ENCODE measurements at places on chromosomes 2 and 18.

GRCh38 chr2:196985511-196986183 is 59.1 kb upstream of the PGAP1 start:
- no peak for DNase-seq

GRCh38 chr18:40708726-40709125 is 1246.3 kb upstream of the PIK3C3 start:
- no peak for DNase-seq

DNA sequence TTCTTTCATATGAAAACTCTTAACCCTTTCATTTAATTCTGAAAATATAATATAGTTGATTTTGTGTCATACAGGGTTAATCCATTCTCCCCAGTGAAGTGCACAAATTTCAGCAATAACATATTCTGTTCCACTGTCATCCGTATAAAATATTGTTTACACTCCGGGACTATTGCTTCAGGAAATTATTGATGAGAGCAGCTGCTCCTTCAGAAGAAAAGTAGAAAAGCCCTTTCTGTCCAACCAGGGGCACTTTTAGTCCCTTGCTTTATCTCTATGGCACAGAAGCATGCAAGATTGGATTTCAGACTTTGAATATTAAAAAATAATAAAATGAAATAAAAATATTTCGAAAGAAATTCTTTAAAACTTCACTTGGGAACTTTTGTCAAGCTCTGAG is 535.7 kb upstream of the SLC39A10 start:
- no peak for DNase-seq

DNA sequence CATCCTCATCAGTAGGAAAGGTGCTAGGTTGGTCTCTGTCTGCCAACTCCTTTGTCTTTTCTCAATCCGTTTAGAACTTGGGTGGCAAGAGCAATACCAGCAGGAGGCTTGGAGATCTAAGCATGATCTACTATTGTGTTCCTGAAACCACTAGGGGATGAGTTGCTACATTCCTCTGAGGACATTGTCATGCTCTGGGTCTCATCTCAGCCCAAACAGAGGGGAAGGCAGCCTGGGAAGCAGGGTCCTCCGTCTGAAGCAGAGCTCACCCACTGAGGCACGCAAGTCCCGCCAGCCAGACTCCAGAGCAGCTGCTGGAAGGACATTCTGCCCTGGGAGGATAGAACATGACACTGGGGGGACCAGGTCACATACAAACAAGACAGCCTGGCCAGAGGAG is 162.9 kb downstream of the MTCL1 start:
- DNase-seq, result no peak

DNA sequence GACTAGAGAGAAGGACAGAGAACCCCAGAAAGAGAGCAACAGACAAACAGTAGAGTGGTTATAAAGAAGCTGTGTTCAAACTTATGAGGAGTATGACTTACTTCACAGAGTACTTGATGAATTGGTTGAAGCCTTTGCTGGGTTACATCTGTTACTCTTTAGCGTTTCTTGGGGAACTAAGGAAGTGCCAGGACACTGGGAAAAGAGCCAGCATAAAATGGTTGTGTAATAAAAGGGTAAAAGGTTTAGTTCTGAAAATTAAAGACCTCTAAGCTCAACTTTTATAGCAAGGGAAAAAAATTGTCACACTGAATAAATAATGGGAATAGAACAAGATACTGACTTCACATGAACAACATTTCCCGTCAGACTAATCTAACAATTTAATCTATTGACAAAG is 17.0 kb upstream of the STAT4 start:
- DNase-seq, result peak; percentile 64

GRCh38 chr2:237298151-237299118 is 115.5 kb downstream of the COL6A3 start:
- DNase-seq, result peak; percentile 76

DNA sequence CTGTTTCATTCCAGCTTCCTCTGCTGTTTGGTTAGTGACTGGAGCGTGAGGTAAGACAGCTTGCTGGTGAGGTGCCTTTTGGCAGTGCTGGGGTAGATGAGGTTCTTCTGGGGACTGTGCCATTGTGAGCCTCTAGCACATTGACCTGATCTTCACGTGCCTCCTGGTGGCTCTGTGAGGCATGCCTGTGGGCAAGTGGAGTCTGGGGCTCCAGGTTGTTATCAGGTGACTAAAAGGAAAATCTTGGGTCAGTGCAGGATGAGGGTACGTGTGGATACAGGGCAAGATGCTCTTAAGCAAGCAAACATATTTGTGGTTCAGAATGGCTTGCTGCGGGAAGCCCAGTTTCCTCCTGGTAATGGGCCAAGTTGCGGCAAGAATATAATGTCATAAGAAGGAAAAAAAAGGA is 75.4 kb downstream of the FHOD3 start:
- peak; percentile 89 for DNase-seq

GRCh38 chr2:75808793-75809535 is 98.2 kb upstream of the GCFC2 start:
- DNase-seq, result no peak

- DNase-seq, result no peak
Observed at GRCh38 chr2:31008561-31009114, 129.6 kb downstream of the GALNT14 start.

DNA sequence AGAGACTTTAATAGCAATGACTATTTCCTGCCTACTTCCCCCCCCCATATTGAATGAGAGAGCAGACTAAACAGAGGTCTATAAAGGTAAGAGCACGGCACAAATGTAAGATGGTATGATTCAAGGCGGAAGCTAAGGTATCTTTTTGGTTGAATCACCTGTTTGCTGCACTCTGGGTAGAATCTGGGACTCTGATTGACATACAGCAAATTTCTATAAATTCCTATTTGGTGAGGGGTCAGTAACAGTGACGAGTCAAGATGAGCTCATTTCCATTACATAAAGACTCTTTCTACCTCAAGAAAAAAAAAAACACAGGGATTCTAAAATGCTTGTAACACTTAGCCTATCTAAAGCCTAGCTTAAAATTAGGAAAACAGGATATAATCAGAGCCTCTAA is 297.3 kb downstream of the TNS1 start:
- no peak for DNase-seq

DNA sequence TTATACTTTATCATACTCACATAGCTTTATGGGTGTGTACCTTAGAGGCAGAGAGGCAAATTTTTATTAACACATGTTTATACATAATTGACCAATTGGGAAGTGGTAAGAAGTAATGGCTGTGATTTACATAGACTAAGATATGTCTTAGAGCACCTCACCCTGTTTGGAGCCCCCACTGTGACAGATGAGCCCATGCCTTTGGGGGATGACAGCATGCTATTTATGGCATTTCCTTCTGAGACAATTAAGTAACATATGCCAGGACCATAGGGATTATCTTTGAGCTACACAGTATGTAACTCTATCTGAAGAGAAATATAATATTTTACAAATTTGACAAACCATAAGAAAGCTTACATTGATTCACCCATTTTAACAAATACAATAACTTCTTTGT is 1655.3 kb upstream of the ACVR2A start:
- no peak for DNase-seq

DNA sequence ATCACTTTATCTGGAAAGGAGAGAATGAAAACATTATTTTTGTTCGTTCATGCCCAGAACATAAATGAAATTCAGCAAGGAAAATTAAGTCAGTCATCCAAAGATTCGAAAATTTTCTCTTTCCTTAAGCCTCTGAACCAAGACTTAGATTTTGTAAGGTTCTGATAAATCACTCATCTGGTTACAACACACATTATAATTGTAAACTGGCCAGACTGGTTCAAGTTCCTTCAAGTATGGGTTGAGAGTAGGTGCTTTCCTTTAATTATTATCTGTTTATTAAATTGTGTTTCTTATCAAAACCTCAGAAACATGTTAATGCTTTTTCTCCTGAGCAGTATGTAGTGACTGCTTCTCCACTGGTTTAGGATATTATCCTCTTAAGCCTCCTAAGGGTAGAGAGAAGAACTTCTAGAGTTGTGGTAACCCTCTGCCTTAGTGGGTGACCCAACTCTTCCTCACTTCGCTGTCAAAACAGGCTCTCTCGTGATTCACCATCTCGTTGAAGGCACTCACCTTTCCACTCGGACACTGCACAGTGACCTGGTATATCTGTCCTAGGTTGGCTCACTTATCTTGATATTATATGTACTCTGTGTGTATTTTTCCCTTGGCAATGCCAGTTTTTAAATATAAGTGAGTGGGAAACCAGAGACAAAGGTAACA is 325.9 kb downstream of the PAX3 start:
- no peak for DNase-seq

DNA sequence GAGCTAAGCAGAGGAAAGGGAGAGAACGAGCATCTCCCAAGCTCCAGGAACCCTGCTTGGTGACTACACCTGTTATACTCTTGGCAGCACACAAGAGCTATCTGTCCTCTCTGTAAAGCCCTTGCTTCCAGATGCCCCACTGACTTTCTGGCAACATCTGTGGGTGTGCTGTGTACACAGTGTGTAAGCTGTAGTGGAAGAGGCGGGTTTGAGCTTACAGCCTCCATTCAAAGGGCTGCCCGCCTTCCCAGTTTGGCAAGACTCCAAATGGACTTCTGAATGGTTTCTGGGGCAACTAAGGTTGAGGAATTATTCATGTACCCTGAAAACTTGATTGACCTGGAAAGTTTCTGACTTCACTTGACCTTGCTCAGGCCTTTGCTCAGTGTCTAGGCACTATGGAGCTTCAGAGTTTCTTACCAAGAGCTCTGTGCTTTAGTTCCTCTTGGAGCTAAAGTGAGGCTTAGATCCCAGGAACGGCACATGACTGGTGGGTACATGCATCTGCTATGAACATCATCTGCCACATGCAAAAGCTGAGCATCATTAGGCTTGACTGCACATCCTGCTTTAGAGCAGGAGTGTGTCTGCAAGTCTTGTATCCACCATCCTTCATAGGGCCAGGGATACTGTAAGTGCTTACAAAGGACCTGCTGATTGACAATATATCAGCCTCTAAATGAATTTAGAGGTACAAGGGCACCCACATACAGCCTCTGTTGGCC is 290.9 kb upstream of the SIX2 start:
- no peak for DNase-seq

GRCh38 chr2:20103530-20103929 is 52.1 kb upstream of the LAPTM4A start:
- DNase-seq, result no peak

- no peak for DNase-seq
Observed at GRCh38 chr2:187468262-187468661, 20.2 kb upstream of the CALCRL start.

GRCh38 chr2:101479328-101479727 is 4.4 kb upstream of the RFX8 start:
- DNase-seq, result no peak

DNA sequence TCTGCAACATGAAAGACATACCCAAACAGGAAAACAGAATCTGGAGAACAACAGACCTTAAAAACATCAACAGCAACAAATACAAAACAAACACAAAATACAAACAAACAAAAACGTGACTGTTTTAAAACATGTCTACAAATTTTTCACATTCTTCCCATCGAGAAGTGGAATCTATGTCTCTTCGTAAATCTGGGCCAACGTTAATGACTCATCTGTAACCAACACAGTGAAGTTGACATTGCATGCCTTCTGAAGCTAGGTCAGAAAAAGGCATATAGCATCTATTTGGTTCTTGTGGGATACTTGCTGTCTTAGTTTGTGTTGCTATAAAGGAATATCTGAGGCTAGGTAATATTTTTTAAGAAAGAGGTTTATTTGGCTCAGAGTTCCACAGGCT is 269.0 kb upstream of the FBXO11 start:
- DNase-seq, result peak; percentile 39

DNA sequence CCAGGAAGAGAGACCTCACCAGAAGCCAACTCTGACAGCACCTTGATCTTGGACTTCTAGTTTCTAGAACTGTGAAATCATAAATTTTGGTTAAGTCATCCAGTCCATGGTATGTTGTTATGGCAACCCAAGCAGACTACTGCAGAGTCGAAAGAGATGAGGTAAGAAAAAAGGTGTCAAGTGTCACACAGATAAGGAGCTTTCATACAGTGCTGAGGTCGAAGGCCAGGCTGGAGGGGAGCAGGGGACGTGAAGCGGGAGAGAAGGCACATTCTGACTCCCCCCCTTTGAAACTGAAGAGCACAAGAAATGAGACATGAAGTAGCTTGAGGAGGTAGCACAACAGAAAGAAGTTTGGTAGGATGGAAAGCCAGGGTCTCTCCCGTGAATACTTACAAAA is 110.4 kb downstream of the ALK start:
- DNase-seq, result no peak

- no peak for DNase-seq
Observed at GRCh38 chr2:101698014-101698843, 722 bp downstream of the MAP4K4 start.

DNA sequence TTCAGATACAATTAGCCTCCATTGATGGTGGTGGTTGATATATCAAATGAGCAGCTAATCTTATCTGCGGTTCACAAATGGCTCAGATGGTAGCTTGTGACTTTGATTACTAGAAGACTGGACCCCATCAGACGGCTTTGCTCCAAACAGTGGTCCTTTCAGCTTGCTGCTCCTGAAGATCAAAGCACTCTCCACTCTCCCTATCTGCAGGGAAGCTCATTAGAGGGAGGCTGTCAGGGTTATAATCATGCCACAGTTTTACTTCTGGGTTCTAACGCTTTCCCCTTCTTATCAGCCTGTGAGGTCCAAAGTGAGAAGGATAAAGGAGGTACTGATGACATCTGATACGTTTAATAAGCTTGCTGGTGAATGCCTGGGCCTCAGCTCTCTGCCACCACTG is 247.1 kb upstream of the NT5C1B start:
- DNase-seq, result no peak

GRCh38 chr2:71705171-71705960 is 252.0 kb downstream of the DYSF start:
- no peak for DNase-seq

DNA sequence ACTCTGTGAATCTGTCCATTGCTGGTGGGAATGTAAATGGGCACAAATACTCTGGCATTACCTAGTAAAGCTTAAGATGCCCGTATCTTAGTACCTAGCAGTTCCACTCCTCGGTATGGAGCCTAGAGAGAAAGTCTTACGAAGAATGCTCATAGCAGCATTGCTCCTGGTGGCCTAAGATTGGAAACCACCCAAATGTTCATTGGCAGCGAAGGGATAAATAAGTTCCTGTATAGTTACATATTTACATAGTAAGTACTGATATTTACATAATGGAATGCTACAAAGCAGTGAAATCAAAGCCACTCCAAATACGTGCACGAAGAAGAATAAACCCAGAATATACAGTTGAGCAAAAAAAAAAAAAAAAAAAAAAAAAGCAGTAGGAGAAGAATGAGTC is 46.7 kb upstream of the PDIA6 start:
- DNase-seq, result no peak

- no peak for DNase-seq
Observed at GRCh38 chr2:25274868-25275574, 66.7 kb downstream of the DNMT3A start.

DNA sequence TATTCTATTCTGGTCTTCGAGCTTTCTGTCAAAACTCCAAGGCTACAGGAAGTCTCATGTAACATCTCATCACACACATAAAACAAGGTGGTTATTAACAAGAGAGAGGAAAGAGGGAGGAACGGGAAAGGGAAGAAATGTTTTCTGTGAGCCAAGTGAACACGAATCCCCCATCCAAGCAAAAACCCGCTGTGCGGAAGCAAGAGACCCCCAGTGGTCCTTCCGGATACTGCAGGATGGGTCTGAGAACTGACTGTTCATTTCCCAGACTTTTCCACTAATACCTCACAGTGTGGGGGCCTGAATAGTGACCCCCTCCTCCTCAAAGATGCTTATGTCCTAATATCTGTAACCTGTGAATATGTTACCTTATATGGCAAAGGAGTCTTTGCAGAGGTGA is 19.0 kb upstream of the DIPK1C start:
- DNase-seq, result no peak

GRCh38 chr2:149877913-149878312 is 290.3 kb upstream of the MMADHC start:
- DNase-seq, result peak; percentile 13

GRCh38 chr2:64760128-64760527 is 106.4 kb upstream of the SERTAD2 start:
- no peak for DNase-seq
